ENCODE measurements at places on chromosomes 6 and 20.

- H3K4me1 ChIP-seq, result peaks cover 35% of the 10 kb centered on the region
- peaks cover 3% of the 10 kb centered on the region for H3K27me3 ChIP-seq
- H3K4me3 ChIP-seq, result no peak overlapping the region
- peak; percentile 72 for DNase-seq
- H3K27ac ChIP-seq, result no peak overlapping the region
- no peaks in the 10 kb centered on the region for H3K36me3 ChIP-seq
Observed at GRCh38 chr6:38871741-38872568, 156.8 kb downstream of the DNAH8 start.

DNA sequence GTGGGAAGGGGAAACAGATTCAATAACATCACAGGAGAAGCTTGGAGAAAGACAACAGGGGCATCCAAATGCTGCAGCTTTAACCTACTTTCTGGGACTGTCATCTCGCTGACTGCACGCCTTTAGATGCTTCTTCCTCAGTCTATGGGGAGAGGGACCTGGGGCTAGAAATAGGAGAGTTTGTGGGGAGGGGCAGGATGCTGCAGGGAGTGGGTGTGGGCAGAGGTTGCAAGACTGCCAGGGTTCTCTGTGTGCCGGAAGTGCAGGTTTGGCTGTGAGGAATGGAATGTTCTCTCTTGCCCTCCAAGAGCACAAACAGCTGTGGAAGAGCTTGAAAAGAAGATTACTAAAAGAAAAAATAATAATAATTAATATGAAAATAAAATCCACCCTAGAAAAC is 93.2 kb downstream of the FOXO3 start:
- H3K4me3 ChIP-seq, result no peak overlapping the region
- no peak for DNase-seq
- H3K4me1 ChIP-seq, result peaks cover 32% of the 10 kb centered on the region
- H3K36me3 ChIP-seq, result no peaks in the 10 kb centered on the region
- no peak overlapping the region for H3K27ac ChIP-seq
- no peaks in the 10 kb centered on the region for H3K27me3 ChIP-seq

- H3K27me3 ChIP-seq, result peaks cover 4% of the 10 kb centered on the region
- H3K4me3 ChIP-seq, result no peak overlapping the region
- H3K27ac ChIP-seq, result no peak overlapping the region
- H3K4me1 ChIP-seq, result peaks cover 48% of the 10 kb centered on the region
Observed at GRCh38 chr6:449057-449430, 57.5 kb downstream of the IRF4 start.

DNA sequence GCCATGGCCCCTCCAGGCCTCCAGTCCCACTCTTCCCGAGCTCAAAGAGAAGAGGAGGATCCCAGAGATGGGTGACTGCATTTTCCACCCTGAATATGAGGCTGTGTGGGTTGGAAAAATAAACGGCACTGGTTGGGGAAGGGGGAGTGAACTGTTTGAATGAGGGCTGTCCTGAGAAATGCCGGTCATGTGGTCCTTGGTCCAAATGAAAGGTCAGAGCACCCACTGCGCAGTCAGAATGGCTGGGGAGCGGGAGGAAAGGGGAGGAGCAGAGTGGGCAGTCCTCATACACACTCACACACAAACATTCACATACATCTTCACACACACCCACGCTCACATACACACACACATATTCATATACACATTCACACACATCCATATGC is 83.1 kb downstream of the MRPL14 start:
- H3K4me1 ChIP-seq, result peaks cover 14% of the 10 kb centered on the region
- no peak for DNase-seq
- no peak overlapping the region for H3K27ac ChIP-seq
- H3K36me3 ChIP-seq, result no peaks in the 10 kb centered on the region
- H3K4me3 ChIP-seq, result no peak overlapping the region

Data from activated naive CD8-positive, alpha-beta T cell treated with anti-CD3 and anti-CD28 coated beads, Interleukin-2, amount 50 U/mL, for 24 hours (primary cell).